ENCODE measurements at places on chromosomes 5 and 9.

DNA sequence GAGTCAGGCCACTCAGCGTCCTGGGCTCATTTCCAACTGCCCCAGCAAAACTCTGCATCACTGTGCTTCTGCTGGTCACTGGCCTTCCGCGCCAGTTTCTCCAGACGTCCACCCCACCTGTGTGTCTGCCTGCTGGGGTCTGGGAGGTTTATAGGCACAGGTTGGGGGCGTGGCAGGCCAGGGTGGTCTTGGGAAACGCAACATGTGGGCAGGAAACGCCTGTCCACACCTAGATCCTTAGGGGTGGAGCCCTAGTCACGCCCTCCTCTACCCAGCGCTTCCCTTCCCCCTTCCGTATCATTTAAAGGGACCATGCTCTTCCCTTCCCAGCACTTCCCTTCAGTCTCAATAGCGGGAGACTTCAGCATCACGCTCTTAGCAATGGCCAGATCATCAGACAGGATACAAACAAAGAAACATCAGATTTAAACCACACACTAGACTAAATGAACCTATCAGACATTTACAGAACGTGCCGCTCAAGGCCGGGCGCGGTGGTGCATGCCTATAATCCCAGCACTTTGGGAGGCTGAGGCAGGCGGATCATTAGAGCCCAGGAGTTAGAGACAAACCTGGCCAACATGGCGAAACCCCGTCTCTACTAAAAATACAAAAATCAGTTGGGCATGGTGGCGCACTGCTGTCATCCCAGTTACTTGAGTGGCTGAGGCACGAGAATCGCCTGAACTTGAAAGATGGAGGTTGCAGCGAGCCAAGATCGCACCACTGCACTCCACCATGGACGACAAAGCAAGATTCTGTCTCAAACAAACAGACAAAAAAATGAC lies 11.8 kb upstream of the BTNL9 start:
- no peak for DNase-seq

GRCh38 chr5:44336708-44337107 lies 52.5 kb downstream of the FGF10 start:
- no peak for DNase-seq

DNA sequence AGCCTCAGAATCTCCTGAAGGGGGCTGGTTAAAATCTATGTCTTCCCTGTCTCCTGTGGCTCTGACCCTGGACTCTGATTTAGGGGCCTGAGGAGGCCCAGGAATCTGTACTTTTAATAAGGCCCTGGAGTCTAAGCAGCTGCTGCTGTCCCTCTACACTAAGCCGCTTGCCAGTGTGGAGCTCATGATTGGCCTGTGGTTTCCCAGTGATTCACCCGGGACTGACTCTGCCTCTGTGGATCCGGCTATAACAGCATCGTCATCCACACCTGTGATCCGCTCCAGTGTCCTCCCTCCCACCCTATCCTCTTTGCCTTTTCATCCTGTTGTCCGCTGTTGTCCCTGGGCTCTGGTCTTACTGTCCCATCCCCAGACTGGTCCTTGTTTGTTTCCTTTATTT lies 3.7 kb downstream of the SLC31A2 start:
- peak; percentile 66 for DNase-seq

GRCh38 chr5:98872674-98873073 lies 56.1 kb downstream of the CHD1 start:
- DNase-seq, result no peak

GRCh38 chr9:134239939-134240338 lies 75.6 kb upstream of the RNU6ATAC start:
- DNase-seq, result no peak

- no peak for DNase-seq
Observed at GRCh38 chr9:136054146-136054545, 40.9 kb downstream of the NACC2 start.

DNA sequence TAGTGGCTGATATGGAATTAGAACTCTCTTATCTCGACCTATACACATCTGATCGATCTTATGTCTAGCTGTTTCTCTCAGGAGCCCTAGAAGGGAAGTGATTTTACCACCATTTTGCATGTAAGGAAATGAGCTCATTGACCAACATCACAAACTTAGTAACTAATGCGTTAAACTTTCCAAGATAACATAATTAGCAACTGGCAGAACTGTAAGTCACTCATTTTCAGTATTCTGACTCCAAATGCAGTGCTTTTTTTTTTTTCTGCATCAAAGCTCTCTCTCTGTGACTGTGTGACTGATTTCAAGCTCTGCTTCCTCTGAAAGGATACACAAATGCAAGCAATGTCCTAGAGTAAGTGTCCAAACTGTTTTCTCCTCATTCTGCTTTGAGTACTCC lies 68.1 kb upstream of the FBXL7 start:
- no peak for DNase-seq

DNA sequence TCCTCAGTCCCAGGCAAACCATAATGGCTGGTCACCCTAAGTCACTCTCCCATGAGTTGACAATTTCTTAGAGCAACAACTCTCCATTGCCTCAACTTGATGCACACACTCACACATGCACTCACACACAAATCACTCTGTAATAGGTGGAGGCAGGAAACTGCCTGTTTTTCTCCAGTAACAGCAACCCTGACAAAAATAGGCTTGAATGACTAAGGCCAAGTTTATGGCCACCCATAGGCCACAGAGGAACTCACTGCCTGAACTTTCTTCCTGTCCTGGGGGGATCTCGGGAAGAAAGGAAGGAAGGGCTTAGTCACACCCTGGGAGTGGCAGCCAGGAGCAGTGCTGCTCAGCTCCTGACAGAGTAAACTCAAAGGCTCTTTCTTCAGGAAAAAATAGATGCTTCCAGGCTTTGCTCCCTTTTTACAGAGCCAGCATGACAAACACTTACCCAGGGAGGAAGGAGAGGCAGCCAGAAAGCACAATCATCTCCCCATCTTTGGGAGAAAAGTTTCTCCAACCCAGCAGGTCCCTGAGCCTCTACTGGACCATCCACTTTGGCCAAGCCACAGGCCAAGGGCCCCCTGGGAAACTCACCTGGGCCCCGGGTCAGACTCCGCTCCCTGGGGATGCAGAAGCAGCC lies 368 bp downstream of the SH3TC2 start:
- no peak for DNase-seq

DNA sequence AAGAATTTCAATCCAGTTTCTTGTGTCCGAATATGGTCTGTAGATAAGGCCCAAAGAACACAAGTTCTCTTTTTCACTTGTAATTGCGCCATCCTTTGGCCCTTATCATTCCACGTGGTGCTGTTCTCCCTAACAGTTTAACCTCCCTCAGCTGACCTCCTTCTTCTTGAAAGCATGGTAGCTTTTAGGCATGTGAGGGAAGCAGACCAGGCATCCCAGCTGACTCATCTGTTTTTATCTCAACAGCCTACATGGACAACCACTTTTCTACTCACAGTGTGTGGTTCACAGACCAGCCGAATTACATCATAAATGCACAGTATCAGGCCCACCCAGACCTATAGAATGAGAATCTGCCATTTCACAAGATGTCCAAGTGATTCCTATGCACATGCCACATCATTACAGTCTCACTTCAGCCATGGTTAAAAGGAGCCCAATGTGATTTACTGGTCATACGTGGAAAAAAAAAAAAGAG lies 26.9 kb upstream of the PLIN2 start:
- no peak for DNase-seq

- DNase-seq, result no peak
Observed at GRCh38 chr5:31581498-31582099, 49.5 kb downstream of the C5orf22 start.

DNA sequence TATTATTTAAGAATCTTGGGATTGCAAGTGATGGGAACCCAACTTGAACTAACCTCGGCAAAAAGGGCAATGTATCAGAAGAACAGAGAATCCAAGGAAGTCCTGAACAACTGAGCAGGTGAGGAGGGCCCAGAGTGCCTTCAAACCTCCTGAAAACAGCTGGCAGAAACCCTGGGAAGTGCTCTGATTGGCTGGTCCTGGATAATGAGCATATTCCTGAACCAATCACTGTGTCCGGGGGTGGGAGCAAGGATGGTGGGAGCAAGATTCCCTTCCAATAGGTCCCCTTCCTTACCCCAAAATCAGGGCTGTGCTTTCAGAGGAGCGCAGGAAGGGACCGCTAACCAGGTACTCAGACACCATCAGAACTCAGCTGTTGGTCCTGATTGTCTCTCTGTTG lies 31.9 kb upstream of the TBC1D2 start:
- DNase-seq, result no peak

DNA sequence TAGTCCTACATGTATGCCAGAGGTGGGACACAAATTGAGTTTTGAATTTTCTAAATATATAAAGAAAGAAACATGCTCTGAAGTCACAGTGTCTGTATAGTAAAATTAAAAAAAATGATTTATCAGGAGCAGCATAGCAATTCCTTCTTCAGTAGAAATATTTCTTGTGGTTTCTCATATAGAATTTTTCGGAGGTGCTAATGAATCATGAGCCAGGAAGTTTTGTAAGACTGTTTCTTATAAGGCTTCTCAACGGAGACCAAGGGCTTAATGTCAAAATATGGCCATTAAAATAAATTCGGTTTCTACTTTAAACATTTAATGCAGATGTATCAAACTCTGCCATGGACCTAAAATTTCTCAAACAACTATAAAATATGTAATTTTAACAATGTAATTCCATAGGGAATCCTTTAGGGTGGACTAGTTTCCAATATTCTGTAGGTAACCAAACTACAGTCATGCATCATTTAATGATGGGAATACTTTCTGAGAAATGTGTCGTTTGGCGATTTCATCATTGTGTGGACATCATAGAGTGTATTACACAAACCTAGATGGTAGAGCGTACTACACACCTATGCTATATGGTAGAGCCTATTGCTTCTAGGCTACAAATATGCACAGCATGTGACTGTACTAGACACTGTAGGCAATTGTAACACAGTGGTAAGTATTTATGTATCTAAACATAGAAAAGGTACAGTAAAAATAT lies 66.3 kb downstream of the ANKRD55 start:
- DNase-seq, result no peak

All from substantia nigra (tissue), 51 donors.